ENCODE measurements at places on chromosomes 5 and 9.

- peak; percentile 37 for DNase-seq
These were observed 51.3 kb downstream of the TGFBI start for GRCh38 chr5:136080113-136080482.

GRCh38 chr5:139575313-139575646 is 14.1 kb downstream of the UBE2D2 start:
- no peak for DNase-seq

DNA sequence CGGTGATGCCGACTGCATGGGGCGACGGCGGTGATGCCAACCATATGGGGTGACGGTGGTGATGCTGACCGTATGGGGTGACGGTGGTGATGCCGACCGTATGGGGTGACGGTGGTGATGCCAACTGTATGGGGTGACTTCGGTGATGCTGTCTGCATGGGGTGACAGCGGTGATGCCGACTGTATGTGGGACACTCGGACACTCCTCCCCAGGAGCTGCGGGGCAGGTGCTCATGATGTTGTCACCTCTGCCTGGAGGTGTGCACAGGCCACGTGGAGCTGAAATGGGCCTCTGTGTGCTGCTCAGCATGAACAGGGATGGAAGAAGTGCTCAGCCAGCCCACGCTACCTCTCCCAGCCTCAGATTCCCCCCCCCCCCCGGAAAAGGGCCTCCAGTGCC is 171.8 kb downstream of the OLFM1 start:
- DNase-seq, result no peak

GRCh38 chr5:117800261-117800660 is 1188.1 kb downstream of the DTWD2 start:
- DNase-seq, result peak; percentile 59

DNA sequence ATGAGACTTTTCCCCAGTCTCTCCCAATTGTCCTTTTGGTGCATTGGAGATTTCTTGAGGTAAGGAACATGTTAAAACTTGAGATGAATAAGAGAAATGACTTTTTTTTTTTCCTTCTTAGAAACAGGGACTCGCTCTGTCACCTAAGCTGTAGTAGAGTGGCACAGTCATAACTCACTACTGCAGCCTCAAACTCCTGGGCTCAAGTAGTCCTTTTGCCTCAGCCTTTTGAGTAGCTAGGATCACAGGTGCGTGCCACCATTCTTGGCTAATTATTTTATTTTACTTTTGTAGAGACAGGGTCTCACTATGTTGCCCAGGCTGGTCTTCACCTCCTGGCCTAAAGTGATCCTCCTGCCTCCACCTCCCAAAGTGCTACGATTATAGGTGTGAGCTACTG is 25.9 kb downstream of the CDC42SE2 start:
- DNase-seq, result no peak

DNA sequence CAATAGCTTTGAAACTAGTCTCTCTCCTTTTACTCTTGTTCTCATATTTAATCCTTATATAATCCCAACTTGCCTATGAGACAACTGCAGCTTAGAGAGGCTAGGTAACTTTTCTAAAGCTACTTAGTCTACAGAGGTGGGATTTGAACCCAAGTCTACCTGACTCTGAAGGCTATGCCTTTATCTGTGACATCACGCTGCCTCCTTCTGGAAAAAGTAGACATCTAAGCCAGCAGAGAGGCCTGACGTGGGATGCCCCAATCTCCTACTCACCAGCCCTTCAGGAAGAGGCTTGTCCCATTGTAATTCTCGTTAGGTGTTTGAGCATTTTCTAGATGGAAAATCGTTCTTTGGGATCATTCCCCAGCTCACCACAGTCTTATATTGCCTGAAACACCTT is 167.5 kb downstream of the HSPA4 start:
- DNase-seq, result no peak

GRCh38 chr5:123835421-123835820 is 323.4 kb downstream of the CSNK1G3 start:
- peak; percentile 68 for DNase-seq

DNA sequence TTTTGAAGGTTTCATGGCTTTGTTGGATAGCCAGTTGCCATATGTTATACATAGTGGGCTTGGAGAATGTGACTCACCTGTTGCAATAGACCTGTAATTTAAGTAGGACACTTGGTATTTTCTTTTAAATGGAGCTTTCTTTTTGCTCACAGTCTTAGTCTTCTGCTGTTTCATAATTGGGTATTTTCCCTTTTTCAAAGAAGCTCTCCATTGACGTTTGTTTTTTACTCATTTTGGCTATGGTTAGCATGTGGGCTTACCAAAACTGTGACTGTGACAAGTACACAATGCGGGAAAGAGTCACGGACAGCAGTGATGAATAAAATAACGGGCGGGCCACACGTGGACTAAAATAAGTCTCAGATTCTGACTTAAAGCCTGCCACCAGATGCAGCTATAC is 23.2 kb upstream of the RNF20 start:
- no peak for DNase-seq

DNA sequence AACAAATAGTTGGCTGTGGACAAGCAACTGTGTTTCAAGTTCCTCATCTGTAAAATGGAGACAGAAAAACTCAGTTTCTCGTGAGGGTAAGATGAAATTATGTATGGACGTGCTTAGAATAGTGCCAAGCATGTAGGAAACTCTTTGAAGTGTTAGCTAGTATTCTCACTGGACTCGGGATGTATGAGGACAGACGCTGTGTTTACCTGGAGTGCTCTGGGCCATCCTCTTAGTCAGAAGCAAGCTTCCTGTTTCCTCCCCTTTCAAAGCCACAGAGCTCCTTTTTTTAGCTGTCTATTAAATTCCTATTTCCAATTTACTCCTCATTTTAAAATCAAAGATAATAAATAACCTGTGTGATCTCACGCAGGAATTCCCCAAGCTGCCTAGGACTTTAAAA is 23.8 kb upstream of the IQGAP2 start:
- no peak for DNase-seq

- DNase-seq, result no peak
These were observed 15.1 kb upstream of the ERAP1 start for GRCh38 chr5:96822686-96823459.

DNA sequence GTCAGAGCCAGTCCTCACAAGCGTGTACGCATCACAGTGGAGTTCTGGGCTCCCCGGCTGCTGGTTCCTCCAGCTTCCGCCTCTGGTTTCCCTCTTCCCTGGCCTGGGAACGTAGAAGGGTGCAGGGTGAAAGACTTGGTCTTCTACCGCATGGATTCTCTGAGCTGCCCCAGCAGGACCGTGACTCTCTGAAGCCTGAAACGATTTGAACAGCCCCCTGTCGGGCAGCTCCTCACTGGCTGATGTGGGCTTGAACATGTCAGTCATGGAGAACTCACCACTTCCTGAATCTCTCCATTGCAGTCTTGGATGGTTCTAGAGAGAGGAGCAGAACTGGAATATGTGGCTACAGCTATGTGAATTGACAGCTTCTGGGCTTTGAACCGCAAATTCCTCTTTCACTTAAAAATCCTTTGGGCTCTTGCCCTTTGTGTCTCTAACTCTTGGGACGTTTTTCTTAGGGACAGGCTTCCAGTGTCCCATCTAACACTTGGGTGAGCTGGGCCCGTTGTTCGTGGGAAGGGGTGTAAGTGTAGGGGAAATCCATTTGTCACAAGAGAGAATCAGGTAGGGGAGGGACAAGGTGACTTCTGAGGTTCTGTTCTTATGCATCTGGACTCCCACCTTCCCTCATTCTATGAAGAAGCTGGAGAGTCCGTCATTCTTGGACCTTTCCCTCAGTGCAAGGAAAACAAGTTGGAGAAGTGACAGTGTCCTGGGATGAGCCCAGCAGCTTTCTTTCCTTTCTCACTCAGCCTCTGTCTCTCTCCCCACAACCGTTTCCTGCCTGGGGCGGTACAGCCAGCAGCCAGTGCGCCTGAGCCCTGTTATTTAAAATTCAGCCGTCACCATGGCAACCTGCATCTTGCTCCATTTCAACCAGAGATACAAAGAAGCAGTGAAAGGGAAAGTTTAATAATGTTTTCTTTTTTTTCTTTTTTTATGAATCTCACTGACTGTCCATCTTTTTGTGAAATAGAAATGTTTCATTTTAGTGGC is 84.7 kb downstream of the PTTG1 start:
- peak; percentile 67 for DNase-seq

GRCh38 chr9:69657269-69657668 is 14.9 kb downstream of the APBA1 start:
- DNase-seq, result no peak

DNA sequence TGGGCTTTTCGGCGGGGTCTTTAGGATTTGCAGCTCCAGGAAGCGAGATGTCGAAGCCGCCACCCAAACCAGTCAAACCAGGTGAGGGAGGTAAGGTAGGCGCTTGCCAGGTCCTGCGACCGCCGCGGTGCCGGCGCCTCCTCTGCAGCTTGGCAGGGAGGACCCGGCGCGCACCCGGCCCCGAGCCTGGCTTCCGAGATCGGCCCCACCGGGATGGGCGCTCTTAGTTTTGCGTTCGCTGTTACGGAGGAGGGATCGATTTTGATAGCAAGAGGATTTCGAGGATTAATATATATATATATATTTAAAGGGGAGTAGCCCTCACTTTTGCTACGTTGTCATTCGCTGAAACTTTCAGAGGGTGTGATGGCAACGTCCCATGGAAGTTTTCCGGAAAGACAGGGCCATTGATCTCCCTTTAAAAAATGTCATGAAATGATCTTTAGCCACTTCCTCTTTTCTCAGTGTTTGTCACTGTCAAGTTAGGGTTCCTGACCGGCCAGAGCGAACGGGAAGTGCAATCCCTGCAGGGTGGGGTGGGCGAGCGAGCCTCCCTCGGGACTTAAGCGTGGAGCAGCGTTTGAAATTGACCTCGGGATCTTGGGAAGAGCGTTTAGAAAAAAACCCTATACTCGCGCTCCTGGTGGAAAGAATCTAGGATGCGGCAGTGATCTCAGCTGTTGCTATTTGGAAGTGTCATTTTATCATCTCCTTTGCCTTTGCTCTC is 495 bp downstream of the OSTF1 start:
- peak; percentile 58 for DNase-seq

DNA sequence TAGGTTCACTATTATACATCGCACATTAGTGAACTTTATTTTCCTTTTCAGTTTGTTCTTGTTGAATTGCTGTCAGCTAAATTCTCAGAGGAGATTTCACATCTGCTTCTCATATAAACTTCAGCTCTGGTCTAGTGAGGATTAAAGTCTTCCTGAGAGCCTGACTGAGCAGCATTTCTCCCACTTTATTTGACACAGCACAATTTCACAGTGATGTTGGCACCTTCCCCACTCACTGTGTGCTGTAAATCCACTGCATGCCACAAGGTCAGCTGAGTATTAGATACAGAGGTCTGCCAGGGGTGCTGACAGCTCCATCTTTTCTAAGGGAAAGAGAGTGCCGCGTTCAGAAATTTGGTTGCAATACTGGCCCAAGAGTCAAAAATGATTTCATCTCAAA is 567.4 kb downstream of the PRR16 start:
- peak; percentile 20 for DNase-seq

DNA sequence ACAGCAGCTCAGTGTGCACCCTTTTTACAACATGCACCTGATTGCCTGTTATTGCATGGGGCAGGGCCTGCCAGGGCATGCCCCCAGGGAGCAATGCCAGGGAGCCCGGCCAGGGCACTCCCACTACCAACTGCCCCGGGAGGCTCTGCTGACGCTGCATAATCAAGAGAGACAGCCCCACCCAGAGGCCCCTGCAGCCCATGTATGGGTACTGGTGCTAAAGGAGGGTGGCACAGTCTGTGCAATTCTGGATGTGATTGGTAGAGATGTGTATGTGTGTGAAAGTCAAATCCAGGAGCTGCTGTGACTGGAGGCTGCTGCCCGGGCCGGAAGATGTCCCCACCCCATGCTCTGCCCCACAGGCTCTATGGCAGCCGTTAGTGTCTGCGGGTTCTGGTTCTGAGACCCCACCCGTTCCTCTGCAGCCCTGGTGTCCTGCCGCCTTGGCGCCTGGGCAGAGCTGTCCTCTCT is 3.9 kb upstream of the NEURL1B start:
- no peak for DNase-seq

DNA sequence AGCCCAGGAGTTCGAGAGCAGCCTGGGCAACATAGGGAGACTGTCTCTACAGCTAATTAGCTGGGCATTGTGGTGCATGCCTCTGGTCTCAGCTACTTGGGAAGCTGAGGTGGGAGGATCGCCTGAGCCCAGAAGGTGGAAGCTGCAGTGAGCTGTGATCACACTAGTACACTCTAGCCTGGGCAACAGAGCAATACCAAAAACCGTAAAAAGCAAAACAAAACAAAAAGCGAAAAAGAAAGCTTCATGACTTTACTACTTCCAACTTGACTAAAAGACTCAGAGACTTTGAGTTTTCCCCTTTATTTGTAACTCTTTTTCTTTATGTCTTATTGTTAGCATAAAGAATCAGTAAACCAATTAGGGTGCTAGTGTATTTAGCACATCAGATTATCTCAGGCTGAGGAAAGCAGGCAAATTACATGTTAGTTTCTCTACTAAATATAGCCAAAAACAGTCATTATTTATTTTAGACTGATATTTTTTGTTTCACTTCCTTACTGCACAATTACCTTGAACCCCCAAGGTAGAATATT is 5.4 kb downstream of the RAD17 start:
- no peak for DNase-seq

GRCh38 chr5:95280401-95281095 is 4.3 kb downstream of the MCTP1 start:
- no peak for DNase-seq

All from astrocyte of the hippocampus (primary cell).